Myocyte (in vitro differentiated cells): ENCODE measurements at places on chromosomes 6 and 20.

GRCh38 chr20:7710440-7710839 lies 229.8 kb downstream of the HAO1 start:
- DNase-seq: no peak

- peak; percentile 65 for DNase-seq
These were observed 48.6 kb downstream of the SLC2A10 start for GRCh38 chr20:46757754-46758678.

GRCh38 chr6:52106994-52107393 lies 19.6 kb upstream of the PKHD1 start:
- peak; percentile 85 for DNase-seq

GRCh38 chr6:29419516-29419915 lies 4.8 kb downstream of the OR12D1 start:
- no peak for DNase-seq

- DNase-seq: peak; percentile 80
These were observed 20.0 kb upstream of the NFATC2 start for GRCh38 chr20:51562332-51563173.

DNA sequence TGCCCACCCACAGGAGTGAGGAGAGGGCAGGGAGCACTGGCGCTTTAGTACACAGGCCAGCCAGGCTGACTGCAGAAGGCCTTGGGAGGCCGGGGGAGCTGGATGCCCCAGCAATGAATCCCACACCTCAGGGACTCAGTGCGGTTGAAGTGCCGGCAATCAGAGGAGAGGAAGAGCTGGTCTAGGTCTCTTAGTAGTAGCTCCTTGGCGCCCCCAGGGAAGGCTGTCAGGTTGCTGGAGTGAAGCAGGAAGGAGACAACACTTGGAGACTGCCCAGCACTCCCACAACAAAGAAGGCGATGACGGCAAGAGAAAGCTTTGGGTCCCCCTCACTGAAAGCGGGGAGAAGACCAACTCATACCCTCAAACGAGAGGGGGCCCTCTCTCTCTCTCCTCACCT lies 8.3 kb upstream of the TNXB start:
- no peak for DNase-seq

DNA sequence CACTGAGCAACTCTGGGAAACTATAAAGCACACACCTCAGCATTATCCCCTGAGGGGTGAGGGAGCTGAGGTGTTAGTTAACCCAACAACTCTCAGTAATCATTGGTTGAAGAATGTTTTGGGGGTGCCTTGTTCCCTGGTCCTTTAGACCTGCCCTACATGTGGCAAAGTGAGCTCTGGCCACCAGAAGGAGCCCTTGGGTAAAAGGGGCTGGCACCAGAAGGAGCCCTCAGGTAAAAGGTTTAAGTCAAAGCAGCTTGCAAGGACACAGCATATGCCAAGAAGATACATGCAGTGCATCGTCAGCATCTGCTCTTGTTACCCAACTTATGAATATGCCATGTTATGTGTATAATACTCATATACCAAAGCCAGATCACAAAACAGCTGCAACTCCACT lies 1081.7 kb downstream of the KIF16B start:
- no peak for DNase-seq
